ENCODE measurements at places on chromosomes 3 and 15.
A peak's percentile ranks its signal among the peaks of the same experiment; 100 is the strongest.

DNA sequence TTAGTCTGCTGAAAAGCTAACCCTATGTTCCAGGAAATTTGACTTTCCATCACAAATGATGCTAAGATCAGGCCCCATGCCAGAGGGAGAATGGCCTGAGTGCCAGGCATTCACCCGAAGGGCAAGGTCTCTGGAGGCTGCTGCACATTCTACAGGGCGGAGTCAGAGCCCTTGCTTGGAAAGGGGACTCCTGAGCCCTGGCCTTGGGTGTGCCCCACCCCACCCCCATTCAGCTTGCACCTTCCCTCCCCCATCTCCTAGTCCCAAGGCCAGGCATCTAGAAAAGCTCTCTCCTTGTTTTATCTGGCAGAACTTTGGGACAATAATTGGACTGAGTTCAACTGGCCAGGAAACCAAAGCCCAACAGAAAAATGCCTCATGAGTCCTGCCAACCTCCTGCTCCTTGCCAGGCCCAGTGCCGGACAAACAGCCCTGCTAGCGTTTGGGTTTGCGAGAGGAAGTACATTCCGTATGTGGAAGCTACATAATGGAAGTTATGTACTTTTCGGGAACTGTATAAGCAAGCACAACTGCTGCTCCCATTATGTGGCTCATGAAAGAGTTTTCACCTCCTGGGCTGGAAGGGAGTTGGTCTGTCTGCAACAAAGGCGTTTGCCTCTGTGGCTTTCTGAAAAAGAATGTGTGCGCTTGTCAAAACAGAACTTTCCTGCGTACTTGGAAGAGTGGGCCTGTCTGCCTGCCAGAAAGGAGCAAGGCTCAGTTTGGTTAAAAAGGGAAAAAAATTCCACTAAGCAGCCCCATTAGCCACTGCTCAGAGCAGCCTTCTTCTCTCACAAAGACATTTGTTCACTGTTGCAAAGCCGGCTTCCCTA is 321.5 kb upstream of the CTNNB1 start:
- DNase-seq, result peak; percentile 79

- DNase-seq, result peak; percentile 73
These were observed 53.0 kb downstream of the PDIA5 start for GRCh38 chr3:123119802-123120201.

DNA sequence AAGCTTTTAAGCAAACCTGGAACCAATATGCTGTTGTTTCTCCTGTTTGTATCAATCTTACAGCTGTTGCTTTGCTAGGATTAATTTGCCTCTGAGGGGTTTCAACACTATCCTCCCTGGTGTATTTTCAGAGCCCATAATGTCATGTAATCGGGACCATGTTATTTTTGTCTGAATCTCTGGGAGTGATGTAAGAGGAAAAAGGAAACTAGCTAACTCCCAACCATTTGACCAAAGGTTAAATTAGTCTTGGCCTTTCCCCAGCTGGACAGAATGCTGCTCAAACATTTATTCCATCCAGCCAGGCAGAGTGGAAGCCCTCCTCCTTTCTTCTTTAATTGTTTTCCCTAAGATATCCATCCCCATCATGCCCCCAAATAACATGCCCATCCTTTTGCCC is 142.2 kb downstream of the ALDH1A2 start:
- no peak for DNase-seq

DNA sequence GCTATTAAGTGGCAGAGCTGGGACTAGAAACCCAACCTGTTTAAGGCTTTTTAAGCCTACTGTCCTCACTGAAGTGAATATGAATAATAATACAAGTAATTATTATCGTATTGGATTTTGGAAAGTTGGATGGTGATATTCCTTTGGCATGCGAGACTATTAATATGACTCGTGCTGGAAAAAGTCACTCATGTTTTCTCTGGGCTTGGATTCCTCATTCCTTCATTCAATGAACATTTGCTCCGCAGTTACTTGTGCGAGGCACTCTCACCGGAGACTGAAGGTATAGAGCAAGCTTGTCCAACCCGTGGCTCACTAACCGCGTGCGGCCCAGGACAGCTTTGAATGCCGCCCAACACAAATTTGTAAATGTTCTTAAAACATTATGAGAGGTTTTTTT is 694 bp downstream of the PLAAT1 start:
- DNase-seq, result no peak

Data from brain (organoid and tissue), 16 donors.